ENCODE measurements at places on chromosomes 7 and 10.

GRCh38 chr10:50636618-50637579 is 13.1 kb upstream of the SGMS1 start:
- no peak for DNase-seq

DNA sequence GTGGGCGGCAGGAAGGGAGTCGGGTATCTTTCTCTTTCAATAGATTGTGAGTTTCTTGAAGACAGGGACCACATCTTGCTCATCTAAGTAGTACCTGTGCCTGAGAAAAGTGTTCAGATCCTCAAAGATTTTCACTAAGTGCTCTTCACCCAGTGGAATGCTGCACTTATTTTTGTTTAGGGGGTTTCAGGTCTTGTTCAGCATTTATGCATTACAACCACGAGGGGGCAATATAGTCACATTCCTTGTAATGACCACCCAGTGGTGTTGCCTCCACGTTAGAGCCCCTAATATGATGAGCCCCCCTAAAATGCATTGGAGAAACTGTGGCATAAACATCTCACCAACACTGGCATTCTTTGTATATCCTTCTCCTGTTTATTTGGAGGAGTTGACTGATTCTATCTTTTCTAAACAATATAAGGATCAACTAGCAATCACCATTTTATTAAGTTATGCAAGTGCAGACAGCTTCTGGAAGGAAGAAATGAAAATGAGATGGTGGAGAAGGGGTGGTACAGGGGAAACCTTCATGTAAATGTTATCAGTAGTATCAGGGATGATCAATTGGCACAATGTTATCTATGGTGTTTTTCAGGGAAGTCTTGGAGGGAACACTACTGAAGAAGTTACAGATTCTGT is 3.1 kb upstream of the PAPSS2 start:
- DNase-seq = peak; percentile 34

DNA sequence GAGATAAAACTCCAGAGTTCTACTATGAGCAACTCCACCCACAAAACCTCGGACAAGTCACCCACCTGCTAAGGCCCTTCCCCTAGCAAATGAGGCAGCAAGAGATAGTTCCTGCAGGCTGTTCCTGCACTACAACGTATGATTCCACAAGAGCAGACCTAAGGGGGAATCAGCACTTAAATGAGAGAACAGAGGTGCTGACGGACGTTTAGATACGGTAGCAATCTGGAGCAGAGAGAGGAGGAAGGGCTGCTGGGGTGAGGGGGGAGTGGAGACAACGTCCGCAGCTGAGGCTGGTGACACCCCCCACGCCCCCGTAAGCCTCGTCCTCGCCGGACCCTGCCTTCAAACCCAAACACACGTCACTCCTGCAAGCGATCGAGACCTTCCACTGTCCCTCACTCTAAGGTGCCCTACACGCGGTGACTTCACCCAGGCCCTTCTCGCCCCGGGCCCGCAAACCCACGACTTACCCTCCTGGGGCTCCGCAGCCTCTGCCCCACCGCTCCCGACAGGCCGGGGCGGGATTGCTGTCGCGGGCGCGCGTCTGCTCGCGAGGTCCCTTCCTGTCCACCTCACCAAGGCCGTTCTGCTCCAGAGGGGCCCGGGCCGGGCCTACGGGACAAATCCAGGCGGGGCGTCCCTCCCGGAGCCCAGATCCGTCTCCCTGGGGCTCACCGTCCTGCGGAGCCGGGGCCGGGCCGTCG is 635 bp downstream of the ZNF12 start:
- peak; percentile 34 for DNase-seq

DNA sequence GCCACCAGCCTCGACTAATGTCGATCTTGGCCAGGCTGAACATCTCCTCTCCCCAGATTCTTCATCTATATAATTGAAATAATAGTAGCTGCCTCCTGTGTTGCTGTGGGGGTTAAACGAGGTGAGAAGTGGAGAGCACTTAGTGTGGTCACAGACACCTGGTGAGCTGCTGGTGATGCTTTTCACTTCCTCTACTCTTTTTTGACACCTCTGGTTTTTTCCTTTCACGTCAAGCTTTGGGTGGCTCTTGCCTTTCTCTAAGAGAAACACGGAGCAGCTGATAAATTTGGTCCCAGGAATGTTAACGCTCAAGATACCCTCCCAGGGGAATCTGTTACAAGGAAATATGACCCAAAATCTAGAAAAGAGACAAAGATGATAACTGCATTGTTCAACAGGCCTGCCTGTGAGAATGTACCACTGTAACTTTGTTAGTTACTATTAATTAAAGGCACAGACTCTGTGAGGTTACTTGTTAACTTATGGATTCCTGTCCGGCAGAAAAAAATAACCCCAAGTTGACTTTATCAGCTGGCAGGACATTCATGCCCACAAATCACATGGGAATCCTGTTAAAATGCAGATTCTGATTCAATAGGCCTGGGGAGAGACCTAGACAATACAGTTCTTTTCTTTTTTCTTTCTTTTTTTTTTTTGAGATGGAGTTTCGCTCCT is 9.5 kb upstream of the NPFFR1 start:
- DNase-seq = no peak

GRCh38 chr10:71150796-71151195 is 61.6 kb upstream of the UNC5B start:
- DNase-seq = no peak

DNA sequence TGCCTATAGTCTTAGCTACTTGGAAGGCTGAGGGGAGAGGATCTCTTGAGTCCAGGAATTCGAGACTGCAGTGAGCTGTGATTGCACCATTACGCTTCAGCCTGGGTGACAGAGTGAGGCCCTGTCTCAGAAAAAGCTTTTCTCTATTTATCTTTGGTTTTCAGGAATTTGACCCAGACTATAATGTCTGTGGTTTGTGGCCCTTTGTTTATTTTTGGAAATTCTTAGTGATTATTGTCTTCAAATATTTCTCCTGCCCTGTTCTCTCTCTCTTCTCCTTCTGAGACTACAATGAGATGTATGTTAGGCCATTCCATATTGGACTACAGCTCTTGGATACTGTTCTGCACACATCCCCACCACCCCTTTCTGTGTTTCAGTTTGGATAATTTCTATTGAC is 4.7 kb downstream of the MUC12 start:
- no peak for DNase-seq

- DNase-seq = no peak
Measured at GRCh38 chr7:39413636-39414223, 152.5 kb upstream of the YAE1 start.

- no peak for DNase-seq
Measured at GRCh38 chr7:2637505-2638223, 5.9 kb downstream of the TTYH3 start.

DNA sequence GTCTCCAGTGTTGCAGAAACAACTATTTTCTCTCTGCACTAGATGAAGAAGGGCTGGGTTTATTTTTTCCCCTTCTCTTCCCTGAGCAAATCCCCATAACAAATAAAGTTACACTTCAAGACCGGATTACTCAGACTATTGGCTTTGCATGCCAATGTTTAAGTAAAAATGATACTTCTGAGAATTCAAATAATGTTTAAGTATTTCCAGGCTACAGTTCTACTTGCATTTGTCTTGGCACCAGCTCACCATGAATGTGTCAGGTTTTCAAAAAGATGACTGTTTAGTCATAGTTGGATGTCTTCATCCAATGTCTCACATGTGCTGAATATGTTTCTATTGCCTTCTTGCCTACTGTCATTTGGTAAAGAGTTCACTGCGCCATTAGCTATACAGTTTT is 912.6 kb downstream of the GATA3 start:
- no peak for DNase-seq

GRCh38 chr7:141200191-141201108 is 126.6 kb downstream of the TMEM178B start:
- DNase-seq = no peak

GRCh38 chr10:100830728-100831111 is 82.0 kb upstream of the SLF2 start:
- no peak for DNase-seq

DNA sequence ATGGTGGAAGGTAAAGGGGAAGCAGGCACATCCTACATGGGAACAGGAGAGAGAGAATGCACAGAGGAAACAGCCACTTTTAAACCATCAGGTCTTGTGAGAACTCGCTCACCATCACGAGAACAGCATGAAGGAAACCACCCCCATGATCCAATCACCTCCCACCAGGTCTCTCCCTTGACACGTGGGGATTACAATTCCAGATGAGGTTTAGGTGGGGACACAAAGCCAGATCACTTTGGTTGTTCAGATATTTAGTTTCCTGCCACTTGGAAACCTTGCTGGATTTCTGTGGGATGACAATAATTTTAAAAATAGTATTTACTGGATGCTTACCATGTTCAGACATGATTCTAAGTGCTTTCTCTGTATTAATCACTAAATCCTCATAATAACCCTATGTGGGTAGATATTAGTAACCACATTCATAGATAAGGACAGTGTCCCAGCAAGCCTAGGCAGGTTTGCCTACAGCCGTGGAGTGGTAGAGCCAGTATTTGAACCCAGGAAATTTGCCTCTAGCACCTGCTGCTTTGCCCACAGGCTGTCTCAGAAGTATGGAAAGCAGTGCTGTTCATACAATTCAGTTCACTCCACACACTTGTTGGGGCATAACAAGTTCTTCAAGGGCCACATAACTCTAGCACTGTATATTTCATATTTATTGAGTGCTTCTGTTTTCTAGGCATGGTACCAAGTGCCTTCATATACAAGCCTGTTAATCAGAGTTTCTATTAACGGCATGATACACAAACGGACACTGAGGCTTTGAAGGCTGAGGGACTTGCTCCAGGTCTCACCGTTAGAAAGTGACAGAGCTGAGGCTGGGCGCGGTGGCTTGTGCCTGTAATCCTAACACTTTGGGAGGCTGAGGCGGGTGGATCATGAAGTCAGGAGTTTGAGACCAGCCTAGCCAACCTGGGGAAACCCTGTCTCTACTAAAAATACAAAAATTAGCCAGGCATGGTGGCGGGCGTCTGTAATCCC is 8.3 kb downstream of the TLL2 start:
- no peak for DNase-seq

- no peak for DNase-seq
Measured at GRCh38 chr10:11677480-11677879, 64.7 kb upstream of the ECHDC3 start.

- DNase-seq = peak; percentile 61
Measured at GRCh38 chr10:26881600-26882331, 21.0 kb upstream of the ABI1 start.

- no peak for DNase-seq
Measured at GRCh38 chr7:133932591-133932990, 194.5 kb upstream of the LRGUK start.

DNA sequence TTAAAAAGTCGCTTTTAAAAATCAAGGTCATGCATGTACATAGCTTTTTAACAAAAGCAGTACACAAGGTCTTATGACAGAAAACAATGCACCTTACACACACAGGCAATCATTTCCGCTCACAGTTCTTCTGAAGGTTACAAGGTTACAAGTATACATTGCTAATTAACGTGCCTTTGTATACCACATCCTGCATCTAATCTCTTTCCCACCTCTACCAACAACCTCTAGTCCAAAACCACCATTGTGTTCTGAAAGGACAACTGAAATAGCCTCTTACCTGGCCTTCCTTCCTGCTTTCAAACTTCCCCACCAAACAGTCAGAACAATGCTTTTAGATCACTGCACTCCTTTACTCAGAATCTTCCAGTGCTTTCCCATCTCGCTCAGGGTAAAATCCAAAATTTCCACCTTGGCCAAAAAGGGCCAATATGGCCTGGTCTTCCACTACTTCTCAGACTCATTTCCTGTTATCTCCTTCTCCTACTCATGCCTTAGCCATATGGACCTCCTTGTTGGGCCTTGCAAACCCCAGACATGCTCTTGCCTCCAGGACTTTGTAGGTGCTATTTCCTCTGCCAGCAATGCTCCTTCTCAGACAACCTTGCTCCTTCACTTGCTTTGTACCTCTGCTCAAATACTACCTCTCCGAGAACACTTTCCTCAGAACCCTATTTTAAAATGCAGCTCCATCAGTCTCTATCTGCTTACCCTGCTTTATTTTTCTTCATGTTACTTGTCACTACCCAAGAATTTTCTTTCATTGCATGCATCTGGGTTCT is 205.4 kb downstream of the DNAJC1 start:
- DNase-seq = no peak

DNA sequence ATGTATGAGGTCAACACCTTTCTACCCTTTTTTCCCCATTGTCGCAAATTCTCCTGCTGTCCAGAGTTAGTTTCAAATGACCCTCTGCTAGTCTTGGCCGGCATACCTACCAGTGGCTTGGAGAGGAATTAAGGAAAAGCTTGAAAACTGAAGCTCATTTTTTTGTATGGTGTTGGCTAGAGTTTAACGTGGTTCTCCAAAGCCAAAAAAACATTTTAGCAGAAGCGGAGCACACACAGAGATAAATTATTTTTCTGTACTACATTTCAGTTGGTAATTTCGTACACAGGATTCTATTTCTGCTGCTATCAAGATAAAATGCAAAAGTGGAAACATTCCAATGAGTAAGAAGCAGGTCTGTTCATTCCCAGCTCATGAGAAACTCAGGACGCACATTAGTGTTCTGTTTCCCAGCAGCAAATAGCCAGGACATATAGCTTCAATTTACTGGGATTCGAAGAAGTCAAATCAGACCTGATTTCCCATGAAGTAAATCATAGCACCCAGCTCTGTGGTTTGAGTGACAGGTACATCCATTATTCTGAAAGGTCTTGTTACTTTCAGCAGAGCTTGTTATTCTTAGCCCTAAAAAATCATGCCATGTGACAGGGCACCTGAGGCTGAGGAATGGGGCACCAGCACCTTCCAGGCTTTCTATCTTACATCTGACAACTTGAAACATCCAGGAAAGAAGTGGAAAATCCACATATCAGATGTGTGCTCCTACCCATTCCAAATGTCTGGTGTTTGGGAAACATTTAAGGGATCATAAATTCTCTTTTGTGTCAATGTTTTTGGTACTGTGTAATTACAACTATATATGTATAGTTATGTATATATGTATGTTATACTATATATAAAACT is 215.9 kb upstream of the C7orf33 start:
- no peak for DNase-seq
